ENCODE measurements at places on chromosomes 13 and 19.

- no peak for DNase-seq
Observed at GRCh38 chr13:39417643-39418042, 185.3 kb downstream of the LHFPL6 start.

GRCh38 chr19:20165971-20166592 is 932 bp upstream of the ZNF486 start:
- no peak for DNase-seq

- DNase-seq, result no peak
Observed at GRCh38 chr13:34833562-34834182, 108.4 kb upstream of the NBEA start.

DNA sequence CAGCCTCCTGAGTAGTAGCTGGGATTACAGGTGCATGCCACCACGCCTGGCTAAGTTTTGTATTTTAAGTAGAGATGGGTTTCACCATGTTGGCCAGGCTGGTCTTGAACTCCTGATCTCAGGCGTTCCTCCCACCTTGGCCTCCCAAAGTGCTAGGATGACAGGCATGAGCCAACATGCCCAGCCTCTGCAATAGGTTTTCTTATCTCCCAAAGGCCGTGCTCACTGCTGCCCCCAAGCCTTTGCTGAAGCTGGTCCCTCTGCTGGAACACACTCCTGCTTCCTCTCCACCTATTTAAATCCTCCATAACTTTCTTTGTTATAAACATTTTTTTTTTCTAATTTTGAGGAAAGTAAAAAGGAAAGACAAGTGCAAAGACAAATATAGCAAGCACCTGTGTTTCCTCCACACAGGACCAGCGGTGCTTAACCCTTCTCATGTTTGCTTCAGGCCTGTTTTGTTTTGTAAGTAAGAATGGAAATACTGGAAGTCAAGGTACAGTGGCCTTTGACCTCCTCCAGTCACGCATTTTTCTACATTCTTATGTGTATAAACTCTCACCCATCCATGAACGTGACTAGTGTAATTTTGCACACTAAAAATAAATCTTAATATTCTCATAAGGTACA is 14.5 kb upstream of the TNFAIP8L1 start:
- DNase-seq, result no peak

All from BJ (cell line).